ENCODE measurements at places on chromosomes 6 and 20. TPM values are rescaled to one million over a fixed set of nuclear protein-coding genes. Genes with fewer than 3 reads are reported as not detected.

The MUC22 gene
- total RNA-seq = not detected

The FAM83C gene
- not detected for total RNA-seq

The CALHM4 gene
- total RNA-seq = not detected

The ACTL10 gene
- 2.3 TPM for total RNA-seq

The HLA-DRB1 gene
- not detected for total RNA-seq

The DCBLD1 gene
- 39.3 TPM for total RNA-seq

DNA sequence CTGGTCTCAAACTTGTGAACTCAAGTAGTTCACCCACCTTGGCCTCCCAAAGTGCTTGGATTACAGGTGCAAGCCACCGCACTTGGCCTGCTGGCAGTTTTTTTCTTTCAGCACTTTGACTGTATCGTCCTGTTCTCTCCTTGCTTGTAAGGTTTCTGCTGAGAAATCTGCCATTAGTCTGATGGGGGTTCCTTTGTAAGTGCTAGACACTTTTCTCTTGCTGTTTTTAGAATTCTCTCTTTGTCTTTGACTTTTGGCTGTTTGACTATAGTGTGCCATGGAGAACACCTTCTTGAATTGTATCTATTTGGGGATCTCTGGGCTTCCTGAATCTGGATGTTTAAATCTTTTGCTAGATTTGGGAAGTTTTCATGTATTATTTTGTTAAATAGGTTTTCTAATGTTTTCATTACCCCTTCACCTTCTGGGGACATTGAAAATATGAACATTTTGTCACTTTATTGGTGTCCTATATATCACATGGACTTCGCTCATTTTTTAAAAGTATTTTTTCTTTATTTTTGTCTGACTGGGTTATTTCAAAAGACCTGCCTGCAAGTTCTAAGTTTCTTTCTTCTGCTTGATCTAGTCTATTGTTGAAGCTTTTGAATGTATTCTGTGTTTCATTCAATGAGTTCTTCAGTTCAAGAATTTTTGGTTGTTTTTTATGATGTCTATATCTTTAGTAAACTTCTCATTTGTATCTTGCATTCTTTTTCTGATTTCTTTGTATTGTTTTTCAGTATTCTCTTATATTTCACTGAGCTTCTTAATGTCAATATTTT, 22.1 kb downstream of the GJA10 start:
- DNase-seq = no peak

DNA sequence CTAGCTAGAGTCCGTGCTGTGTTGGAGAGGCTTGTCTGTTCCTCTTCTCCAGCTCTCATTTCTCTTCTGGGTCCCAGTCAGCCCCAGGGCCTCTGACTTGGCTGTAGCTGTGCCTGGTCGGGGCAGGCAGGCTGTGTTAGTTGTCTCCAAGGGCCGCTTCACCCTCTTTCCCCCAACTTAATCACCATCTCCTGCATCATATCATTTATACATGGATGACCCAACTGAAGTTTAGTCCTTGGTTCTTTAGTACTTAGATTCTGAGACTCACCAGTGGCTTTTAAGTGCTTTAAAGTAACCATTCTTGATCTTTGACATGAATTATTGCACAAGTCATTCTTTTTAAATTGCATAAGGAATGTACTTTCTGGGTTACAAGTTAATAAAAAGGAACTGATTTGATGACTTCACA, 127.3 kb downstream of the RTN4IP1 start:
- no peak for DNase-seq

DNA sequence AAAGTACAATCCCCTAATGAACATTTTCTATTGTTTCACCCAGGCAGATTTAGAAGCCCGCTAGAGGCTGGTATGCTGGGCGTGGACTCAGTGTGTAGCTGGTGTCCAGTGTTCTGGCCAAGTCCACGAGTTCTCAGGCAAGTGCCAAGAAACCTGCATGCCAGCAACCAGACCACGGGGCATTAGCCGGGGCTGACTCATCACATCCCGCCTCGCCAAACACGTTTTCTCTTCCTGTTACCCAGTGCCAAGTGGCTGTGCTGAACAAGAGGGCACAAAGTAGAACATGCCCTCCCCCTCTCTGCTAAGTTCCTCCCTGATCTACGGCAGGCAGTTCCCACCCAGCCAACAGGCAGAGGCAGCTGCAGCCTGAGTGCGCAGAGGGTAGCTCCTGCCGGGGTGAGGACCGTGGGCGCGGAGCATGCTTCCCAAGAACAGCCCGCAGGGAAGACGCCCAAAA, 29.6 kb downstream of the RAMACL start:
- no peak for DNase-seq

DNA sequence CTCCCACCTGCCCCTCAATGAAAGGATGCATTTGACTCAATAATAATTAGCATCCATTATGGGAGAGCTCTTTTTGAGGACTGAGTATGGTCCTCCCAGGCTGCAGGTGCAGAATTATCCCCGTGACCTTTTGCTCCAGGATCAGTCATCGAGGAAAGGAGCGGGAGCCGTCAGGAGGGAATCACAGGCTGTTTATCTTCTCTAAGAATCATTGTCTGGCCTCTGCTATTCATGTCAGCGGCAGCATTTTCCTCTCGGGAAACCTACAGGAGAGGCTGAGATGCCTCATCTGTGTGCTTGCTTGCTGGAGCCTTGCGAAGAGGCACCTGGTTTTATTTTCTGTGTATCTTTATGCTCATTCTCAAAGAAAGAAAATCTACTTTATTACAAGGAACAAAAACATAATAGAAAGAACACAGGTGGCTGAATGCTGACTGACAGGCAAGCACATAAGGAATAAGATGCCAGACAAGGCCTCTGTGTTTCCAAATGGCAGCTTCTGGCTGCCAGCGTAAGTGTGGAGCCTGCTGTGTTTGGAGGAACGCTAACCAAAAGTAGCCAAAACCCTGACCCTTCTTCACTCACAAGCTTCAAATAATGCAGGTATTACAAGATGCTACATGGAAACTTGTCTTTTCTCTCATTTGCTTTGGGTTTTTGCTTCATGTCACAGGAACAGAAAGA, 539.1 kb upstream of the MARCKS start:
- no peak for DNase-seq

DNA sequence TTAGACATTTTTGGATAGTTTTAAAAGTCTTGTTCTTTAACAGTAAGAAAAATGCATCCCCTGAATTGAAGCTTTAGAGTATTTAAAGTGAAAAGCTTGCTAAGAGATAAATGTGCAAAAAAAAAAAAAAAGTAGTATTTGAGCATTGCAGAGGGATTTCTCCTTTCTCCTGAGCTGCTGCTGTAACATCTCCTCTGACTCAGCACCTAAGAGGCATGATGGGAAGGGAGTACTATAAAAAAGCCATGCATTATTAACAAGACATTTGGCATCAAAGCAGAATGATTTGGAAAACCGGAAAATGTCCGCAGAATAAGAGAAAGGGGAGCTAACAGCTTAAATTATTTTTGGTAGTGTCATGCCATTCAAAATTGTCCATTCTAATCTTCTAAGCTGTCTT, 27.9 kb downstream of the B4GALT5 start:
- no peak for DNase-seq

- DNase-seq = no peak
Observed at GRCh38 chr20:34055290-34055689, 56.8 kb downstream of the EIF2S2 start.

DNA sequence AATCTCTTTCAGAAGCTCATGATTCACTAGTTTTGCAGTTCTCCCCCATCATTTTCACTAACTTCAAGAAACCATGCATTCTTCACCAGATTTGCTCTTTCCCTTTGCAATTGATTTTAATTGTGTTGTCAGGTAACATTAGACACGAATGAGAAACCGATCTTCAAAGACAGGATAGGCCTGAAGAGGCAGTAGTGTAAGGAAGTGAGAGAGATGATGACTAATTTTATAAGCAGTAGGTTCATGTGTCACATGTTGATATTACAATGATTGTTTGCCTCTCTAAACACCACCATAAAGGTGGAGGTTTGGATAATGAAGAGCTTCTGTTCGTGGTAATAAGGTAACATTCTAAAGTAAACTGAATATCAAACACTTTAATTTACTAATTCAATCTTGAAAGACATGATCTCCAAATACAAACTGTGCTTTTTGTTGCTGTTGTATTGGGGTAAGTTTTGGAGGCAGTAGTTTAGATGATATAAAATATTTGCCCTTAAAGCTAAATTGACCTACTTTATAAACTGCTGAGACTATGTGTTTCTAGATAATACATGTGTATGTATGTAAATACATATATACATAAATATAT, 207.2 kb downstream of the PHACTR1 start:
- no peak for DNase-seq

GRCh38 chr6:51249798-51250197, 431.1 kb downstream of the TFAP2B start:
- no peak for DNase-seq

DNA sequence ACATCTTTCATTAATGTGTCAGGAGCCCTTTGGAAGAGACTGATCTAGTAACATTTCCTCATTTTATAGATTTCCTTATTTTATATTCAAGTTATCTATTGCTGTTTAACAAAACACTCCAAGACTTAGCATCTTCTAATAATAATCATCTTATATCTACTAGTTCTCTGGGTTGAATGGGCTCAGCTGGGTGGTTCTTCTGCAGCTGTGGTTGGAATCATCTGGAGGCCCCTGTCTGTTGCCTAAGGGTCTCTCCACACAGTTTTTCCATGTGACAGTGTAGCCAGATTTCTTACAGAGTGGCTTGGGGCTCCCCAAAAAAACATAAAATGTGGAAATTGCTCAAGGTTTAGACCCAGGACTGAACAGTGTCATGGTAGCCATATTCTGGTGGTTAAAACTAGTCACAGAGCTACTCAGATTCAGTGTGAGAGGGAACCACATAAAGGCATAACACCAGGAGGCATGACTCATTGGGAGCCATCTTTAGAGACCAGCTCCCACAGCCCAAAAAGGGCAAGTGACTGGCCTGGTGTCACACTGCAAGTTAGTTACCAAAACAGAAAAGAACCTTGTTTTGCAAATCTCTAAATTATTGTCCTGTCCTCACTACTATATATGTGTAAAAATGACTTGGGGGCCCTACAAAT, 11.5 kb downstream of the SLC2A10 start:
- DNase-seq = no peak

DNA sequence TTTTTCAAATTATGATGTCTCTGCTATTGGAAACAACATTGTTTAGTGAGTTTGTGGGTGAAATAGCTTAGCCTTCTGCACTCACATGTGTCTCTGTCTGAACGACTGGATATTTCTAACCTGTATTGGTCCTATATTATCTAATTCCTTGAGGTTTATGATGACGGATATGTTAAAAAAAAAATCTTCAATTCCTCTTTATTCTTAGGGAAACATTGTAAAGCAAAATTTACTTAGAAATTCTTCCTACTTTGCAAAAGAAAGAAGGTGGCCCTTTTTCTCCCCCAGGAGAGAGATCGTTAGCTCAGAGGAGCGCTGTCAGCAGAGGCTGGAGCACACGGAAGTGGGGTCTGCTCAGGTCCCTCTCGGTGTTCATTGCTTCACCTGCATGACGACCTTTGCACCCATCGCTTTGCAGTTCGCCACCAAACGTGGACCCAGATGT, 149.8 kb downstream of the ZDHHC14 start:
- no peak for DNase-seq

DNA sequence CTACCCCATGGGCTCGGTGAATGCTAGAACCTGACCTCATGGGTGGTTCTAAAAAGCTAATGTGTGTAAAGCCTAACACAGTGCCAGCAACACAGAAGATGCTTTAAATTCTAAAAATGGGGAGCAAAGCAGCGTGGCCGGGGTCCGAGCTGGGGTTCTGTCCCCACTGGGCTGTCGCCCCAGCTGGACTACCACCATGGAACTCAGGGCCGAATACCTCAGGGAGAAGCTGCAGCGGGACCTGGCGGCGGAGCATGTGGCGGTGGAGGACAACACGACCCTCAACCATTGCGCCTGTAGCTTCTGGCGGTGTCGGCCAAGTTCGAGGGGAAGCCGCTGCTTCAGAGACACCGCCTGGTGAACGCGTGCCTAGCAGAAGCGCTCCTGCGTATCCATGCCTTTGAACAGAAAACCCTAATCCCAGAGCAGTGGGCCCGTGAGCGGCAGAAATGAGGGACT, 8.4 kb downstream of the SOX4 start:
- DNase-seq = peak; percentile 90

DNA sequence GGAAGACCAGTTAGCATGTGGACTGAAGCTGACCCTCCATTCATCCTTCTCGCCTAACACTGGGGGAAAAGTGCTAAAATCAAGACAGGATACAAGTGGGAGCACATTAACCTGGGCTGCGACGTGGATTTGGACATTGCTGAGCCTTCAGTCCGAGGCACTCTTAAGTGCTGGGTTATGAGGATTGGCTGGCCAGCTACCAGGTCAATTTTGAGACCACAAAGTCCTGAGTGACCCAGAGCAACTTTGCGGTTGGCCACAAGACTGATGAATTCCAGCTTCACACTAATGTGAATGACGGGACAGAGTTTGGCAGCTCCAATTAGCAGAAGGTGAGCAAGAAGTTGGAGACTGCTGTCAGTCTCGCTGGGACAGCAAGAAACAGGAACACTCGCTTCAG, 20.7 kb downstream of the FUCA2 start:
- no peak for DNase-seq

DNA sequence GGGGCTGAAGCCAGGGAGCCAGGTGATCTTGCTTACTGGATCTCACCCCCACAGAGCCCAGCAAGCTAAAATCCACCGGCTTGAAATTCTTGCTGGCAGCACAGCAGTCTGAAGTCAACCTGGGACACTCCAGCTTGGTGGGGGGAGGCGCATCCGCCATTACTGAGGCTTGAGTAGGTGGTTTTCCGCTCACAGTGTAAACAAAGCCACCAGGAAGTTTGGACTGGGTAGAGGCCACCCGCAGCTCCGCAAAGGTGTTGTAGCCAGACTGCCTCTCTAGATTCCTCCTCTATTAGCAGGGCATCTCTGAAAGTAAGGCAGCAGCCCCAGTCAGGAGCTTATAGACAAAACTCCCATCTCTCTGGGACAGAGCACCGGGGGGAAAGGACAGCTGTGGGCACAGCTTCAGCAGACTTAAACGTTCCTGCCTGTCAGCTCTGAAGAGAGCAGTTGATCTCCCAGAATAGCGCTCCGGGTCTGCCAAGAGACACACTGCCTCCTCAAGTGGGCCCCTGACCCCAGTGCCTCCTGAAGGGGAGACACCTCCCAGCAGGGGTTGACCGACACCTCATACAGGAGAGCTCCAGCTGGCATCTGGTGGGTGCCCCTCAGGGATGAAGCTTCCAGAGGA, 206.3 kb upstream of the KHDRBS2 start:
- peak; percentile 38 for DNase-seq

DNA sequence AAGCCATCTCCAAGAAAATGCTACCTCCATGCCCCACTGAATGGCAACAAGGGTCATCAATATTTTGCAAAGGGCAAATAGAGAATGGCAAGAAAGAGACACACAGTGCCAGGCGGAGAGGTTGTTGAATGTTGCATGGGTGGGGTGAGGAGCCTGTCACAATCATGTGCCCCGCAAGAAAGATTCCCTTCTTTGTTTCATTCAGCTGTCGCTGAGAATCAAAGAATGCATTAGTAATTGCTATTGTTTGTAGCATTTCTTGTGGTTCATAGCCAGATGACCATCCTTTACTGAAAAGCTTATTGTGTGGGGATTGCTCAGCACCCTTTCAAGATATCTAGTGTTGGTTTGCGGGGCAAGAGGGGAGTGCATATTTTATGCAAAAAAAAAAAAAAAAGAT, 166.5 kb upstream of the QKI start:
- DNase-seq = no peak
